ENCODE measurements at places on chromosomes 7 and 10. TPM values are rescaled to one million over a fixed set of nuclear protein-coding genes. Genes with fewer than 3 reads are reported as not detected.

Gene PTN
- not detected for total RNA-seq

Gene SPDYE1
- not detected for total RNA-seq

Gene EN2
- total RNA-seq = not detected

DNA sequence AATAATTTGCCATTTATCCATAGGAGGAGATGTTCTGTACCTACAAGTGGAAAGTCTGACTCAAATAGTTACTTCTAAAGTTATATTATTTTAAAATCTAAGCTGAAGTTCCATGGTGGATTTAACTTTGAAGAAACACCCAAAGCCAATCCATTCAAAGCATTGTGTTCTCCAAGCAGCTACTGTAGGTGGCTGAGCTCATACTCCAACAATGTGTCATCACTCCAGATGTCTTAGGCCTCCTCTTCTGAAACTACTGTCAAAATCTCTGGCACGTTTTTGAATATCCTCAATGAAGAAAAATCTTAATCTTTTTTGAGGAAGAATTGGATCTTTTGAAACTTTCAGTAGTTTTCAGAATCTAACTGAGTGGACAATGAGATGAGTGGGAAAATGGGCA lies 169.1 kb downstream of the PTEN start:
- no peak for DNase-seq

DNA sequence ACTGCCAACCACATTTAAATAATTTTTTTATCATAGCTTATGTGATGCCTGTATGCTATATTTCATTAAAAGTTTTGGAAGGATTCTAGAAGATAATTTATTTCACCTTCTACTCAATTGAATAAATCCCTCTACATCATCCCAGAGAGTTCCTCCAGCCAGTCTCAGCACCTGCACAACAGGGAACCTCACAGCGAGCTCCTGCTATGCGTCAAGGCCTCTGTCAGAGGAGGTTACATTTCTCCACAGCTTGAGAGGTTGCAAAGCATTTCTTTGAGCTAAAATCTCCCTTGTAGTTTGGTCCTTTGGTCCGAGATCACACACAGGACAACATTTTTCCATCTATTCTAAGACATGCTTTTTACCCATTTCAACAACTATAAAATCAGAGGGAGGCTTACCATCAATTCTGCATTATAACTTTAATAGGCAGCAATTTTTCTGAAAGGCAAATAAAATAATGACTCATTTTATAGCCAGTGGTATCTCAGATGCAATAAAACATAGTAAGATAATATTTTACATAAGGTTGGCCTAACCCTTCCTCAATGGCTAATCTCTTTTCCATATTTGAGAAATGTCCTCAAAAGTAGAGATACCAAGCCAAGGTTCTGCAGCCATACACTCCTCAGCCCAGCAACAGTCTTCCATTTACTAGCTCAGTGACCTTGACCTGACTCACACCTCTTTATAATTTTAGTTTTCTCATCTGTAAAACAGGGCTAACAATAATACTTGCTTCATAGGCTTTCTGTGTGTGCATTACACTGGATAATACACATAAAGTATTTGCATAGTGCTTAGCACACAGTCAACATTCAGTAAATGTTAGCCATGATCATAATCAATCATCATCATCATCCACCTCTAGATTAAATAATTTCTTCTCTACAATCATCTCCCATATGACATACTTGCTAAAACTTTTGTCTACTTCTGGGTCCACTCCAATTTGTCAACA lies 68.8 kb downstream of the DOCK4 start:
- DNase-seq = no peak

- DNase-seq = peak; percentile 72
Measured at GRCh38 chr10:132447446-132448247, 50.6 kb downstream of the PWWP2B start.

DNA sequence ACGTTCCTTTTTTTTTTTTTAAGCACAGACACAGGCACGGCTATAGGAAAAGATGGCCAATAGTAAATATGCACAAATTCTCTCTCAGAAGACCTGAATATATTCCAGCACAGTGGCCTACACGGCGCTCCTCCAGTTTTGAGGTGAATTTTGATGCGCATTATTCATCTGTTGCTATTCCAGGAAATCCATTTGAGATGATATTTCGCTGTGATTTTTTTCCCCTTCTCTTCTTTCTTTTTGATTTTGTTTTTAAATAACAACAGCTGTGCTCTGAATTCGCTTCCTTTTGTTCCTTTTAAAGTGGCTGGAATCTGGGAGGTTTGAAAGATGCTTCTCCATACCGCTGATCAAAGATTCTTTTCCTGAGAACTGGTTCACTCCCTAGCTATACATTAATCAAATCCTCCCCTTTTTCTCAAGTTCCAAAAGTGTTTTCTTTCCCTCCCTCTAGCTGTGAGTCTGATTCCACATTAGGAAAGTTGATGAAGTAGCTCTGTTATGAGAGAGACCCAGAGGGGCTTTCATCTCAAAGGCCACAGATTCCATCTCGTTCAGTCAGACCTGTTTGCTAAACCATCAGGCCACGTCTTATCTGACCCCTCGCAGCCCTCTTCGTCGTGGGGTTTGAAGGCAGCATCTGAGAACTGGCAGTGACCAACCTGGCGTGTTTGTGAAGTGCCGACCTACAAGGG lies 602.7 kb upstream of the NRP1 start:
- no peak for DNase-seq

DNA sequence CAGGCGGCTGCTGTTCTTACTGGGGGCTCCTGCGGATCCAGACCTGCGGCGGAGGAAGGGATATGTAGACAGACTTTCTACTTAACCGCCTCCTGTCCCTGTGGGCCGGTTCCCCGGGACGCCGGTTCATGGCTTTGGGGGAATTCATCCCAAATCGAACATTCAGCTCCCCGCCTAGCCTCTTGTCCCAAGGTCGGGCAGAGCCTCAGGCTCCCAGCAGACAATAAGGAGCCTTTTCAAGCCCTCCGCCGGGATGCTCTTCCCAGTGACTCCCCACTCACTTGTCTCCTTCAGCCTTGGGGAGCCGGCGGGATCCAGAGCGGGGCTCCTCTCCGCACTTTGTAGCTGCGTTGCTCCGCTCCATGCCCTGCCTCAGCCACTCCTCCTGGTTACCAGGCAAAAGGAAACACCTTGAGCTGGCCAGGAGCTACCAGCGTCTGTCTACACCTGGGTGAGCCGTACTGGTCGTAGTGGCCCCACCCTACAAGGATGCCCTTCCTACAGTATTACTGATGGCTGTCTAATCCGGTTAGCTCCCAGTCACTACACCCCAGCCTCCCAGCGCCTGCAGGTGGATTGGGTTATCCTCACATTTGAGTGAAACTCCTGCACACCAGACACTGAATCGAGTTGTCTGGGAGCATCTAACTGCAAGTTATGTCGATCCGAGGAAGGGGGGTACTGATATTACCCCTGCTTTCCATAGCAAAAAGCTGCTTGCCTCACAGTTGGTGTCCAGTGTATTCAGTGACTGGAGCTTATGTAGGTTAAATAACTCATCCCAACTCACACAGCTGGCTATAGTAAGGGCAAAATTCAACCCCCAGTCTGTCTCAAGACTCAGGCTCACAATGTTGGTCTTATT lies at the start of gene C10orf95:
Gene C10orf95, minus strand, starts transcription at position 439 of the 865 bp plus-strand sequence. CDS start 450 bp downstream, outside the sequence.
- DNase-seq = no peak

GRCh38 chr10:89946106-89946505 lies 244.7 kb downstream of the KIF20B start:
- DNase-seq = no peak

GRCh38 chr10:113679463-113680189 lies at the start of gene CASP7:
Gene CASP7 (plus strand): TSS chr10:113679912. CDS start chr10:113697494, 17,582 bp downstream.
- DNase-seq = peak; percentile 77

- DNase-seq = no peak
Measured at GRCh38 chr10:28637346-28637745, 40.0 kb upstream of the BAMBI start.

GRCh38 chr10:91896212-91896756 lies 13.0 kb downstream of the FGFBP3 start:
- no peak for DNase-seq

Measured in naive thymus-derived CD8-positive, alpha-beta T cell (primary cell).